H1 (cell line): ENCODE measurements at places on chromosomes 2 and 18. TPM values are rescaled to one million over a fixed set of nuclear protein-coding genes. Genes with fewer than 3 reads are reported as not detected.

DNA sequence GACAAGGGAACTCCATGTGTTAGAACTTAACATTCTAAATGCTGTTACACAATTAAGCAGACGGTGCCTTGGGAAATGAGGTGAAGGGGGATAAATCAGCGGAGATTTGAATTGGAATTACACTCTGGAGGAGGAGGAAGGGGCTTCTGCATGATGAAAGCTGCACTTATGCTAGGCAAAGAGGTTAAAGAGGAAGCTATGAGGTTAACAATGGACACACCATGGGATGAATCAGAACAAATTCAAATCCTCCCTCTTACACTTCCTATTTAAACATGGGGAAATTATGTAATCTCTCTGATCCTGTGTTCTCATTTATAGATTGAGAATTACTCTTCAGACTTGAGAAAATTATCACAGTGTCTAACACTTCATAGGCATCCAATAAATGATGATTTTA, 121.5 kb upstream of the SIX2 start:
- no peak overlapping the region for H3K27ac ChIP-seq
- H3K27me3 ChIP-seq, result no peaks in the 10 kb centered on the region
- no peak overlapping the region for H3K4me3 ChIP-seq
- H3K4me1 ChIP-seq, result no peaks in the 10 kb centered on the region
- DNase-seq, result no peak

- peaks cover 3% of the 10 kb centered on the region; the same call in 1 of the 2 replicates for H3K4me1 ChIP-seq
- no peak for DNase-seq
- H3K4me3 ChIP-seq, result no peak overlapping the region
- no peak overlapping the region for H3K27ac ChIP-seq
- no peaks in the 10 kb centered on the region for H3K36me3 ChIP-seq
These were observed 14.2 kb downstream of the LIMS2 start for GRCh38 chr2:127661072-127661649.

GRCh38 chr2:108637304-108637669, 82.0 kb upstream of the RANBP2 start:
- no peak for DNase-seq
- no peak overlapping the region for H3K27ac ChIP-seq
- no peaks in the 10 kb centered on the region for H3K36me3 ChIP-seq
- no peaks in the 10 kb centered on the region for H3K27me3 ChIP-seq
- H3K4me3 ChIP-seq, result no peak overlapping the region

DNA sequence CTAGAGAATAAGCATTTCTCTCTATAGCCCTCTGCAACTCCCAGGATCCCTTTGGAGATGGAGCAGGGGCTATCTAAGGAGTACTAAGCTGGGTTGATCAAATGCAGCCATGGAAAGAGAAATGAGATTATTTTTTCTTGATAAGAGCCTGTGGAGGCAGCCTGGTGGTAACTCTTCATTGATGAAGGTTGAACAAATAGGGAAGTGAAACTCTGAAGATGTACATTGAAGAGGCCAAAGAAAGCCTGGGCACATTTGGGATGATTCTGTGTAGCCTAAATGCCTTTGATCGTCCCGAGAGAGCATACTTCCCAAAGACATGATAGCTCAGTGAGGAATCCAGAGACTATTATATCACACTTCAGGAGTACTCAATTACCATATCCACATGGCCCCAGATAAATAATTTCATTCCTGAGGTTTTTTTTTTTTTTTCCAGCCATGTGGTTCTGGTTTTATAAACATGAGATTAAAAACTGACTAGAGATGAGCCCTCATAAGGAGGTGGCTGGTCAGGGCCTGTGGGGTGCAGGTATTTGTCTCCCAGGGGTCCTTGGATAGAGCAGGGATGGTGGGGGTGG, 192.5 kb downstream of the TPGS2 start:
- peaks cover 12% of the 10 kb centered on the region for H3K4me1 ChIP-seq
- no peaks in the 10 kb centered on the region for H3K36me3 ChIP-seq
- no peak overlapping the region for H3K27ac ChIP-seq
- DNase-seq, result no peak
- H3K27me3 ChIP-seq, result no peaks in the 10 kb centered on the region

DNA sequence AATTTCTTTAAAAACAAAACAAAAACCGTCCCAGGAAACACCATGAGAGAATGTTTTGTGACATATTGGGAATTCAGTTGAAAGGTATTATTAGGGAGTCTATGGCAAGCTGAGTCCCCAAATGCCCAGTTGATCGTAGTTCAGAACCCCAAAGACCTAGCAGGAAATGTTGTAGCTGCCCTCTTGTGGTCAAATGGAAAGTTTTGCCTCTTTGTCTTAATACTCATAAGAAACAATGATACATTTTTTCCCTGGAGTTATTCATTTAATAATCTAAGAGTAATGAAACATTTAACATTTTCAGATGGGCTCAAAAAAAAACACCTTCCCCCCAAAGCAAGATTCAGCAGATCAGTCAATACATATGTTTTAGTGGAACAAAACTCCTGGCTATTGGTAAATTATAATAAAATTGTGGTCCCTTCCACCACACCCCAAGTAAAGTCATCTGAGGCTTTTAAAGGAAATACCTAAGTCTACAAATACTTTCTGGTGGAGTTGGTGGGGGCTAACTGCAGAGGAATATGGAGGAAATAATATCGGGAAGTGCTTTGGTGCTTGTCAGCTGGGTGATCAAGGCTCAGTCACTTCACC, 37.8 kb upstream of the EFEMP1 start:
- H3K27me3 ChIP-seq, result no peaks in the 10 kb centered on the region
- no peaks in the 10 kb centered on the region for H3K4me1 ChIP-seq
- H3K27ac ChIP-seq, result no peak overlapping the region
- H3K4me3 ChIP-seq, result no peak overlapping the region

RNU2-63P gene
- total RNA-seq, result 6.6 and 8.3 TPM in 2 replicates

GAREM2 gene
- 19.9 and 23.0 TPM in 2 replicates for total RNA-seq

UGT1A8 gene
- total RNA-seq, result not detected in 2 replicates

ZNF396 gene
- total RNA-seq, result 0.74 and 0.94 TPM in 2 replicates
